ENCODE measurements at places on chromosomes 1 and 21.

GRCh38 chr21:27571706-27572105 lies 604.8 kb upstream of the ADAMTS5 start:
- no peak for DNase-seq

DNA sequence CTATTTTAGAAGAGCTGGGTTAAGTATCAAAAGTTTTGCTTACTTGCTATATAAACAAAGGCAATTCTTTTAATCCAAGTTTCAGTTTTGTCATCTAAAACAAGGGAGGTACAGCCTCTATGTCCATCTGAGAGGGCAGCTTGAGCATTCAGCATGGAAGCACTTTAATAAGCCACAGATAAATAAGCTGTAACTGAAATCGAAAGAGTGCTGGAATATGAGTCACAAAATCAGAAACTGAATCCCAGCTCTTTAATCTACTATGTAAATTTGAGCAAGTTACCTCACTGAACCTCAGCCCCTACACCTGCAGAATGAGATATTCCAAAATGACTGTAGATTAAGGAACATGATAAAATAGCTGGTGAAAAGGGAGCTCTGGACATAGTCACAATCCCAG lies 80.0 kb upstream of the HP1BP3 start:
- DNase-seq, result no peak

- DNase-seq, result no peak
Observed at GRCh38 chr1:41366455-41367287, 5.4 kb downstream of the FOXO6 start.

DNA sequence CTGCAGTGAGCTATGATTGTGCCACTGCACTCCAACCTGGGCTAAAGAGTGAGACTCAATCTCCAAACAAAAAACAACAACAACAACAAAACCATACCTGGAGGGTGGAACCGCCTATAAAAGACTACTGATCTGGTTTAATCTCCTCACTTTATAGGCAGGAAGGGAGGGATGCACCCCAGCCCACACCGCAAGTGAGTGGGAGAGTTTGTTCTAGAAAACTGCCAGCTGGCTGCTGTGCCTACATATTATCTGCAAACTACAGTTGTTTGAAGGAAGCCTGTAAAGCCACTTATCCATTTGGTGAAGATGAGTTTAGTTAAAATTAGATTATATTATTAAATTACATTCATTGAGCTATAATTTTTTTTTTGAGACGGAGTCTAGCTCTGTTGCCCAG lies 9.1 kb upstream of the SRSF10 start:
- DNase-seq, result no peak

DNA sequence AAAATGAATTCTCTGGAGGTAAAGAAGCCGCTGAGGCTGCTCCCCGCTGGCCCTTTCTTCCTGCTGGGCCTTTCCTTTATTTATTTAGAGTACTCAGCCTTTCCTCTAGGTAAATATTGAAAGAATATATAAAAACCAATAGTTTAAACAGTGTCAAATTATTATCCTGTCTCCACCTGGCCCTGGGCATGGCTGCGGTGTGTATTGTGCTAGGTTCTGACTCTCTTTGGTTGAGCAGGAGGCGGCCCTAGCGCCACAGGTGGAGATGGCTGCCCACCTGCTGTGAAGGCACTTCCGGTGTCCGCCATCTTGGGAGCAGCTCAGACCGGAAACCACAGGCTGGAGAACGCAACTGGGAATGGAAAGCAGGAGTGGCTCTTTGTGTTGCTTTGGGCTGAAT lies 29.0 kb upstream of the CLDN14 start:
- no peak for DNase-seq

DNA sequence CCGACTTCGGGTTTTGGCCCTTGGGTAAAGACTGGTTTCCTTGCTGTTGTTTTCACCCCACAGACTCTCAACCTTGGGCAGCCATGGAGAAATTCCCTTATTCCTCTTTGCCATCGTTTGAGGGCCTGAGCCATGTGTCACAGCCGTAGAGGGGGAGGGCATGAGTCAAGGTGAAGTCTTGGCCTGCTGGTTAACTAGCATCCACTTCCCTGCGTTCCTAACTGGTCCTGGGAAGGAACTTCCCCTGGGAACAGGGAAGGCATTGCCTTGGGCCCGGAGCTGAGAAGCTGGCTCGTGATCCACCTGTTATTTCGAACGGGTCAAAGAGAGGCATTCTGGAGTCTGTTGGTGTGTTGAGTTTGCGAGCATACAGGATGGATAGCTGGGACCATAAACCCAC lies 464.9 kb downstream of the CAMTA1 start:
- DNase-seq, result no peak

DNA sequence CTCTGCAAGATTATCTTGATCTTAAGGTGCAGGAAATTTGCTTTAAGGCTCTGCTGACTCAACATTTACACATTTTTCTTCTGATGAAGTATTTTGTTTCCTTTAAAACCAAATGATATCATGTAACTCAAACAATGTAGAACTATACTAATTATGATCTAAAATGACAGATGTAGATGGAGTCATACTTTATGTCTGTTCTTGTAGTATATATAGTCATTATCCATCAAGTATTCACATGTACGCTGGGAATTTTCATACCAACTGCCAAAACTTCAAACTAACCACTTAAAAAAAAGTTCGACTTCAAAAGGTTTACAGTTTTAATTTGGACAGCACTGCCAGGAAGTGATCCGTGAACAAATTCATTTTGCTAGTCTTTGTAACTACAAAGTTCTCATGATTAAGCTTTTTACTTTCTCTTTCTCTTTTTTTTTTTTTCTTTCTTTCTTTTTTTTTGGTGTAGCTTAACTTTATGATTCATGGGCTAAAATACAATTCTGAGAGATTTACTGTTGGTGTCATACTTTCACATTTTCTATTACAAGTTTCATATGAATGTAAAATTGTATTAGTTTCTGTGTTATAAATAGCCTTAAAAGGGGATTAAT lies 509.0 kb upstream of the CXADR start:
- DNase-seq, result no peak

- DNase-seq, result no peak
Observed at GRCh38 chr1:179124873-179125272, 43.0 kb downstream of the TOR3A start.

GRCh38 chr1:190277107-190277506 lies 200.6 kb downstream of the BRINP3 start:
- DNase-seq, result no peak

DNA sequence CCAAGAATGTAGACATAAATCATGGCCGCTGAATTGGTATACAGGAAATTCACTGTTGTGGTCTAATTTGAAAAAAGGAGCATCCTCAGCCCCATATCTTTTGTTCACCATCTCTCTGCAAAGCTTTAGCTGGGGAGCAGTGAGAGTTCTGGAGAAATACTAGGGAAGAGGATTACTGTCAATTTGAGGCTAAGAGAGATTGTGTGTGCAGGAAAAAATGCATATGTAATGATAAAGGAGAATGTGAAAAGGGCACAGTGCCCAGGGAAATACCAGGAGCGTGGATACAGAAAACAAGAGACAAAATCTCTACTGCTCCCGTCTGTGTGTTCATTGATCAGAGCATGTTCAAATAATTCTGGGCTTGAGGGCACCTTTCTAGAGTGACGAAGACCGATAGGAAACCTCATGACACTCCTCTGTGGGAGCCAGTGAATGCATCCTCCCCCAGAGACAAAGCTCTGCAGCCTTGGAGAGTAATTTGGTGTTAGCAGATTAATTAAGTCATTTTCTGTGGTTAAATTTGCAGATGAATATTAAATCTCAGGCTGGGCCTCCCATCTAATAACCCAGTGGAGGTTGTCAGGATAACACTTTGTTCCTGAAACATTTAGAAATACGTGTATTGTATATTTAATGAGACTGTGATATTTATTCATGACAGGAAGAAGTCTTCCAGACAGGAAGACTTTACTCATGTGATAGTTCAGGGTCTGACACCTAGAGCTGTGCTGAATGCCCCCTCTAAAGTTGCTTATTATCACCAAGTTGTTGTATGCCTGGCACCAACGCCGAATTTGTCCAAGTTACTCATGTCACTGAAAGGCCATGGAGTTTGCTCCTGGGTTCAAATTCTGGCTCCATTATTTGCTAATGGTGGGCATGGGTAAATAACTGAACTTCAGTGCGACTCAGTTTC lies 287.3 kb upstream of the SGIP1 start:
- no peak for DNase-seq

- DNase-seq, result no peak
Observed at GRCh38 chr1:43129426-43129825, 42.7 kb downstream of the EBNA1BP2 start.

- no peak for DNase-seq
Observed at GRCh38 chr21:45250914-45251634, 36.6 kb downstream of the POFUT2 start.

DNA sequence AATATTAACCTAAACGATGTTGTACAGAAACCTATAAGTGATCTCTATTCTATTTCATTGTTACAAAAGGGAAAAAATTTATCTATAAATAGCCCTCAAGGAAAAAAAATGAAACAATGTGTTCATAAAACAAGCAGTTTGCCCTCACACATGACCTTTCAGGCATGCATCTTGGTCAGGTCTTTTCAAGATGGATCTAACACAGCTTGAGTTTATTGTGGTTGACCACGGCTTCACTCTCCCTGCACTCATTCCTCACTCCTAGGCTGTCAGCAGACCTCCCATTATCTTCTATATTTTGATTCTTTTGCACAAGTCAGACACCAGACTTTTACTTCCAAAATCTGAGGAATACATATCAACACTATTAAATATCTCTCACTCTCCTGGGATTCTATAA lies 544.3 kb downstream of the KCNT2 start:
- no peak for DNase-seq

DNA sequence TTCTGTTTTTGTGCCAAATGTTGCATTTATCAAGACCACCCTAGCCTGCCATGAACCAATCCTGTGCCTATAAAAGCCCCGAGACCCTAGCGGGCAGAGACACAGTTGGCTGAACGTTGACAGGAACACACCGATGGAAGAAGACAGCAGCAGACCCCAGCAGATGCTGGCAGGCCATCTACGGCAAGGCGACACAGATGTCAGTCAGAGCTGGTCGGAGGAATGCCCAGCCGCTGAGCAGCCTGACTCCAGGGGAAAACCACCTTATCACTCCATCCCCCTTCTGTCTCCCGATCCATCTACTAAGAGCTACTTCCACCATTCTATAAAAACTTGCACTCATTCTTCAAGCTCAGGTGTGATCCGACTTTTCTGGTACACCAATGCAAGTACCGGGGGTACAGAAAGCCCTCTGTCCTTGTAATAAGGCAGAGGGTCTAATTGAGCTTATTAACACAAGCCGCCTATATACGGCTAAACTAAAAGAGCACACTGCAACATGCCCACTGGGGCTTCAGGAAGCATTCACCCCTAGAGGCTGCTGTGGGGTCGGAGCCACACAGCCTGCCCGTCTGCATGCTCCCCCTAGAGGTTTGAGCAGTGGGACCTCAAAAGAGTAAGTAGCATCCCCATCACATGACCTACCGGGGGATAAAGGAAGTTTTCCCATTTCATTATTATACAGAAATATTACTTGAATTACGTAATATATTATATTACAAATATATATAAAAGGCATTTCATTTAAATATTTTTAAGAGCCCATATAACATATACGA lies 1156.3 kb upstream of the B3GALT2 start:
- no peak for DNase-seq

- DNase-seq, result no peak
Observed at GRCh38 chr1:28905921-28906666, 8.3 kb upstream of the EPB41 start.

DNA sequence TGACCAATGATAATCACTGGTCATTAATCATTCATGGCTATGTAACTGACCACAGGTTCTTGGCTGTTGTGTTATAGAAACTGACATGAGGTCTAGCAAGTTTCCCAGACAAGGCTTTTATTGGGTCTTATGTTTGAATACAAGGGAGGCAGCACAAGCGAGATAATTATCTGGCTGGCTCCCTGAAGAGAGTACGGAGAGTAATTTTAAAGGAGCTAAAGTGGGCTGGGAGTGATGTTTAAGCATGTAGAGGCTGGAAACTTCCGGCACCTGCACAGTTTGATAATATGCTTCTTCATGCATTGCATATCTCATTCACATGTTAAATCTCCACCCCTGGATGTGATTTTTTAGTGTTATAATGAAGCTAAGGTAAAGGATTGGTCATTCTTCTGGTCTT lies 116.2 kb upstream of the KCNK1 start:
- no peak for DNase-seq

- no peak for DNase-seq
Observed at GRCh38 chr1:203470240-203470639, 5.4 kb upstream of the PRELP start.

DNA sequence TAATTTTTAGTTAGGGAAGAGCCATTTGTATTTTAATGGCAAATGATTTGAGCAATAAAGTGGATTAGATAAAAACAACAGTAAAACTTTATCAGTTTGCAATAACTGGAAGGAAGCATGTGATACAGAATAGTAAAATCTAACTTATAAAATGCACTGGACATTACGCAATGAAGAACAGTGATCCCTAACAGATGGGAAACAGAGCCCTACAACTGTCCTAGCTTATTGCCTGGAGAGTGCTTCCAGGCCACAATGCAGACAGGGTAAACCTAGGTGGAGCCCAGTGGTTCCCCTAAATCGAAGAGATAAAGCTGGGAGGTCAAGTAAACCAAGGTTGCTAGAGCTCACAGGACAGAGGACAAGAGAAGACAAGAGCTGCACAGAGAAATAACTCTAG lies 7.0 kb downstream of the OMA1 start:
- DNase-seq, result no peak

DNA sequence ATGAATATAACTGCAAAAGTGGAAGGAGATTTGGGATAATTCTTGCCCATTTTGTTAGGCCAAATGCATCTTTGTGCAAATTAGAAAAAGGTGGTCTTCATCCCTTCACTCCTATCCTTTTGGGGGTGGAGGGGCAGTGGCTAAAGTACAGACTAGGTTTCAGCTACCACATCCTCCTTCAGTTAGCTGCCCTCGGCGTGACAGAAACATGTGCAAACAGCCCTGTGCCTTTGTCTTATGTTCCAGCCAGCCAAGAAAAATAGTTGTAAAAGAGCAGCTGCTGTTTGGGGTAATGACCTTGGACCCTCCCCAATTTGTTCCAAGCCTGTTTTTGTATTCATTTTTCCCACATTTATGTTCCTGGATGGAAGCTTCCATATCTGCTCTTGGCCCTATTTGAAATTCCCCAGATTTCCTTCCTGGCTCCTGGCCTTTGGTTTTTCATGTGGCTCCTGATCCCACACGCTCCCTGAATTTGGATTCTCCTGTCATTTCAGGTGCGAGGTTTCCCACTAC lies 8.3 kb upstream of the LGALS8 start:
- DNase-seq, result no peak

GRCh38 chr1:200488375-200489165 lies 78.7 kb upstream of the ZNF281 start:
- DNase-seq, result no peak

DNA sequence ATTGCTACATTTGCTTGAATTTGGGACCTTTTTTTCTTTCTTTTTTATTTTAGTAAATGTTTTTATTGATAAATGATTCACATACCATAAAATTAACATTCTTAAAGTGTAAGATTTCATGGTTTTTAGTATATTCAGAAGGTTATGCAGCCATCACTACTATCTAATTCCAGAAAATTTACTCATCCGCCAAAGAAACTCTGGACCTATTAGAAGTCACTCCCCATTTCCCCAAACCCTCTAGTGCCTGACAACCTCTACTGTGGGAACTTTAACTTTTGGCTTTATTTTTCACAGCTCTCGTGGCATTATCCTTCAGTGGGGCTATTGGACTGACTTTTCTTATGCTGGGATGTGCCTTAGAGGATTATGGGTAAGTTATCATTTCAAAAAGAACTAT lies 4.5 kb downstream of the LEPR start:
- no peak for DNase-seq

- DNase-seq, result no peak
Observed at GRCh38 chr1:177429234-177429633, 258.5 kb downstream of the BRINP2 start.

- no peak for DNase-seq
Observed at GRCh38 chr1:189211742-189212141, 1265.9 kb downstream of the BRINP3 start.
